Cardiac fibroblast (primary cell): ENCODE measurements at places on chromosomes 2 and 18.

- peak; percentile 57 for DNase-seq
These were observed 75.8 kb downstream of the DGKD start for GRCh38 chr2:233430081-233430480.

- DNase-seq, result no peak
These were observed 64.7 kb upstream of the RAB6C start for GRCh38 chr2:129914538-129915302.

- peak; percentile 59 for DNase-seq
These were observed 121.8 kb upstream of the DNAJC10 start for GRCh38 chr2:182594286-182594685.

DNA sequence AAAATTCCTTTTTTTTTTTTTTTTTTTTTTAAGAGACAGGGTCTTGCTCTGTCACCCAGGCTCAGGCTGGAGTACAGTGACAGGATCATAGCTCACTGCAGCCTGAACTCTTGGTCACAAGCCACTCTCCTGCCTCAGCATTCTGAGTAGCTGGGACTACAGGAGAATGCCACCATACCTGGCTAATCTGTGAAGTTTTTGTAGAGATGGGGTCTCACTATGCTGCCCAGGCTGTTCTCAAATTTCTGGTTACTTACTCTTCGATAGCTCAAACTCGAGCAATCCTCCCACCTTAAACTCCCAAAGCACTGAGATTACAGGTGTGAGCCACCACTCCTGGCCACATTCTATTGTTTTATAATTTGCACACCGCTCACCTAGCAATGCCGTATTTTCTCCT lies 27.0 kb downstream of the RNF149 start:
- DNase-seq, result no peak

- DNase-seq, result peak; percentile 46
These were observed 78.6 kb downstream of the ASB1 start for GRCh38 chr2:238505119-238505891.

- peak; percentile 2 for DNase-seq
These were observed 55.2 kb downstream of the TNP1 start for GRCh38 chr2:216804357-216805350.

DNA sequence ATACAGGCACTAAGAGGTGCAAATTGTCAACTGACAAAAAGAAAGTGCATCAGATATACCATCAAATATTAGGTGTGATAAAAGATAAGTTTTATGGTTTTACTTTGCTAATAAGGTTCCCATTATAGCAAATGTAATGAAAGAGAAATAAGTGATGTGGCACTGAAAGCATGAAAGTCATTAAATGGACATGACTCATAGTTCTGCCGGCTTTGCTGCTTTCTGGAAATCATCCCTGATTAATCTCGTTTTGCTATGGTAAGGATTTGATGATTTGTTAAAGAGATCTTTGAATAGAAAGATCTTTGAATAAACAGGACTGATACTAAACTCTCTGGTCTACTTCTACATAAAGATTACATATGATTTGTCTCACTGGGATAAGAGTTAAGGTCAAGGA lies 72.7 kb downstream of the CLIP4 start:
- DNase-seq, result peak; percentile 33

- no peak for DNase-seq
These were observed 23.7 kb downstream of the METTL8 start for GRCh38 chr2:171410101-171410500.

GRCh38 chr2:24382363-24383073 lies 22.2 kb upstream of the ITSN2 start:
- DNase-seq, result peak; percentile 81

- DNase-seq, result peak; percentile 35
These were observed 756 bp upstream of the NAGK start for GRCh38 chr2:71067567-71068217.

GRCh38 chr18:44181951-44182747 lies 498.5 kb upstream of the SETBP1 start:
- DNase-seq, result no peak

- no peak for DNase-seq
These were observed 25.6 kb downstream of the DNMT3A start for GRCh38 chr2:25316101-25316500.

- peak; percentile 77 for DNase-seq
These were observed 95.0 kb downstream of the TNFRSF11A start for GRCh38 chr18:62420151-62420512.

GRCh38 chr2:121664086-121664485 lies 14.8 kb upstream of the CLASP1 start:
- DNase-seq, result no peak

- no peak for DNase-seq
These were observed 107.8 kb downstream of the METTL8 start for GRCh38 chr2:171325886-171326585.

GRCh38 chr2:156332284-156332533 lies 312 bp downstream of the NR4A2 start:
- no peak for DNase-seq

DNA sequence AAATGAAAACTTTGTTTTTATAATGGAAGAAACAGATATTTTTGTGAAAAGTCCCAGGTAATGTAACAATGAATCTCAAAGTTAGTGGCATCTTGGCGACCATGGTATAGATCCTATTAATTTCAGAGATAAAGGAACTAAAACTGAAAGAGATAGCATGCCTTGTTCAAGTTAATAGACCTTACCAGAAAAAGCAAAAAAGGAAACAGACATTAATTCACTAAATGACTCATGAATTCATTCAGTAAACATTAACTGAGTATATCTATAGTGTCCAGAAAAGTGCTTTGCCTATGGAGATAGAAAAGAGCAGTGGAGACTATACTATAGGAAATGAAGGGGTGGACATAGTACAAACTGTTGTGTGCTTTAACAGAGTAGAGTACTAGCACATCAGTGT lies 763.3 kb downstream of the TRIB2 start:
- DNase-seq, result no peak

DNA sequence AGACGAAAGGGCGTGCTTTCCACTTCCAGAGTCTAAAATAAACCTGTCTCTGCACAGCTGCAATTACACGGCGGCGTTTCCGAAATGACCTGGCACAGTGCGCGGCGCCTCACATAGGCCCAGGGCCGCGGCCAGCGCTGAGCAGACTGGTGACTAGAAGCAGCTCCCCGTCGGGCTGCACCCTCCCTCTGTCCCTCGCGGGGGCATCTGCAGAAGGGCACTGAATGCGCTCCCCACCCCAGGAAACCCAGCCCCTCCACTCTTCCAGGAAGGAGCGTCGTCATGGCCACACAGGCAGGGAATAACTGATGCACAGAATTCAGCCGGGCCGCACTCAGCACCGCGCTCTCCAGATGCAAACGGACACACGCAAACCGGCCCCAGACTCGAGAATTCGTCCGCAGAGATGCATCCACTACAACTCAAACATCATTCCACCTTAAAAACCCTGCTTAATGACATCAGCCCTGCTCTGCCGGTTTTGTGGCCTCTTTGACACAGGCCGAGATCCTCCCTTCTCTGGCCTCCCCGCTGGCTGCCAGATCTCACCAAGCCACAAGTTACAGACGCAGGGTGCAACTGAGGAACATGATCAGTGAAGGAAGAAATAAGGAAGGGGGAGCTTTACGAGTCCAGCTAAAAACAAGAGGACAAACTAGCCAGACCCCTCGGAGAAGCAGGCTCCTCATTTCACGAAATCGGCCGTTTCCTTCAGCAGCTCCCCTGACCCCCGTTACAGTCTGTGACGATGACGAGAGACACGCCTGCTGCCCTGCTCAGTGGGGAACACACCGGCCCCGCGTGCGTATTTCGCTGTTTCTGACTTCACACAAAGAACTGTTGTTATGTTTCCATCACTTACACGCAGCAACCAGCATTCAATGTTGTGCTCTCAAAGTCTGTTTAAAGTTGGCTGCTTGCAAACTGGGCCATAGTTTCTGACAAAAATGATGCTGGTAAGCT lies 40.2 kb downstream of the MBP start:
- no peak for DNase-seq

GRCh38 chr2:19865151-19865550 lies 36.6 kb downstream of the TTC32 start:
- no peak for DNase-seq
